Activated T-helper 2 cell treated with anti-CD3 and anti-CD28 coated beads, Interferon-gamma antibody, Interleukin-2, Interleukin-4, amounts not matched to agents 10 μg/mL and 5 μg/mL and 100 μg/mL, durations not matched to agents 14 hours and 24 hours and 36 hours (primary cell): ENCODE measurements at places on chromosomes 11 and 22.

DNA sequence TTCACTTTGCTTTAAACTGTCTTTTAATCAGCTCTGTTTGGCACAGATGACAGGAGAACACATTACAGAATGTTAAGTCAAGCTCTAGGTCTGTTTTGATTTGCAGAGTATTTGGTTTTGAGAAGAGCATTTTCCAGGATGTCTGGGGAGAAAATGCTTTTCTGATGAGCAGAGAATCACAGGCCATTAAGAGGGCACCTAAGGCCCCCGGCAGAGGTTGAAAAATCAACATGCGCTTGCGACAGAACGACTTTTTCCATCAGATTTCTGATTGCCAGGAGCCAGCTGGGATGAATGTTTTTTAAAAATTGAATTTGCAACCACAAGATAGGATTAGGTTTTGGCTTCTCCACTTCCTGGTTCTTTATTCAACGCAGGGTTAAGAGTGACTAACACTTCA lies 304.5 kb downstream of the JRKL start:
- DNase-seq: no peak

DNA sequence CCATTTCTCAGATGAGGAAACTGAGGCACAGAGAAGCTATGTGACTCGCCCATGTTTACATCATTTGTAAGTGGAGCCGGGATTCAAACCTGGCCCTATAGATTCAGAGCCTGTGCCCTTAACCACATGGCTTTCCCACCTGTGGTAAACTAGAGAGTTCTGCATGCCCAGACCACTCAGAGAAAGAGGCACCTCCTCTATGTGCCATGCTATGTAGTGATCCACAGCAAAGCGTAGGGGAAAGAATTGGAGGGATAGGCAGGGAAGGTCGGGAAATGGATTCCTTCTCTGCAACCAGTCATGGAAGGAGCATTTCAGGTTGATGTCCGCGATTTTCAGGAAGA lies 15.4 kb upstream of the POU2AF2 start:
- no peak for DNase-seq

DNA sequence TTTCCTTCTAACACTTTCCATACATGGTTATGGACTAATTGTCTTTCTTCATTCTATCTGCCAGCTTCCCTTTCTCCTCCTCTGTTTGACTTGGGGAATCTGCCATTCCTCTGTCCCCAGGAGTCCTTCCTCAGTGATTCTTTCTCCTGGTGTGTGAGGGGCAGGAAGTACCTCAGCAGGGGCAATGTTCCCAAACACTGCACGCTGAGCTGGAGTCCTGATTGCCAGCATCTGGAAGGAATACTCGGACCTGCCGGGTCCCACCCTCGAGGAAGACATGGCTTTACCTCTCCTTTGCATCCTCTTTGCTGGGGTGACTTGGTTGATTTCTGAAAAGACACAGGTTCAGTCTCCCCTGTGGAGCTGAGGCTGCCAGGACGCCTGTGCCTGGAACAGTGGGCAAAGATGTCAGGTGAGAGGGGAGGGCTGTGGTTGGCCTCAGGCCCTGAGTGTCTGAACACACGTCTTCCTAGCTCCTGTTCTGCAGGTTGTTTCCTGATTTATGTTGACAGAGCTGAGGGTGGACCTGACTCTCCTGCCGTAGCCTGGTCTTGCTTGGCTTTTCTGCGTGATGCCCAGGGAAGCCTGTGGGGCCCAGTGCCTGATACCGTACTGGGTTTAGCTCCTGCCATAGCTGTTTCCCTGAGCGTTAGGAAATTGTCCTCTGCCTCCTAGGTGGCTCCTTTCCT lies 4.3 kb downstream of the COX8A start:
- no peak for DNase-seq

DNA sequence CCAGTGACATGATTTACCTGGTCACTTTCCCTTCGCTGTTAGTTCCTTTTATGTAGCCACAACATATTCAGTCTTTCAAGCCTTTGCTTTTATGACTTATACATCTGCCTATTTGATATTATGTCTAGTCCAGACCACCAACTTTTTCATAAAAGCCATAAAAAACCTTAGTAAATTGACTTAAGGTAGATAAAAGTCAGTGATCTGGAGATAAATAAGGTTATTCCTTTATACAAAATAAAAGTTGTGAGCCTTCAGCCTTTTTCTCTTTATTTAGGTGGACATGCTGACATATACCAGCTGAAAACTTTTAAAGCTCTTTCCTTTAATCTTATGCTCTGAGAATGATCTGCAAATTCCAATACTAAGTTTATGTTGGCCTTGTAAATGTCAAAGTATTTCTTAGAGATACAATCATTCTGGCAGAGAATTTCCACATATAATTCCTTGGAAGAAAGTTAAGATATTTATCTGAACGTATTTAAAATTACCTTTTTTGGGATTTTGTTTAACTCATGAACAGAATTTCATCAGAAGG lies 690.4 kb upstream of the CHORDC1 start:
- DNase-seq: no peak

DNA sequence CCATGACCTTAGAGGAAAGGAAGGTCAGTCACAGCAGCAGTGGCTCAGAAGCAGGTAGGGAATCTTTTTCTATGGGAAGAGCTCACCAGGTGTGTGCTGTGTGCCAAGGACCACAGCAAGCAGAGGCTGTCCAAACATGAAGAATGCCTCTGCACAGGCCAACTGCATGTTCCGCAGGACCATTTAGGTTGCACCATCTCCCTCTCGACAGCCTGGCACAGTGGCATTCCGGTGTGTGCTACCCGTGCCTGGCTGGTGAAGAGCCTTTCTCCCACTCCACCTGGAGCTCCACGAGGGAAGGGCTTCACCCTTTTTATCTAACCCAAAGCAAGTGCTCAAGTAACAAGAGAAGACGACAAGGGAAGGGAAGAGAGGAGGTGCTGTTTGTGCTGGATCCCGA lies 76.5 kb downstream of the PACSIN2 start:
- no peak for DNase-seq

DNA sequence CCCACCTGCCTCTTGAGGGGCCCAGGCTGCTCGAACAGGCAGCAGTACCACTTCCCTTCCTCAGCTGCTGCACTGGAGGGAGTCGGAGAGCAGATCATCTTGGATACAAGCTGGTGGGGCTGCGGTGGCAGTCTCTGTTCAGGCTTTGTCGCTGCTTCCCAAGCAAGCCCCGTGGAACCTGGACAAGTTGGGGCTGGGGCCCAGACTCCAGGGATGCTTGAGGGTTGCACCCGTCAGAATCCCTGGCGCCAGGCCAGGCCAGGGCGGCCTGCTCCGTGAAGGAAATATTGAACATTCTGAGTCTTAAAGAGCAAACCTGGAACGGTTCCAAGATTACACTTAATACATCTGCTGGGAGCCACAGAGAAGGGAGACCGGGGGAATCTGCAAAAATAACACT lies 310.1 kb upstream of the SORL1-AS1 start:
- DNase-seq: no peak

DNA sequence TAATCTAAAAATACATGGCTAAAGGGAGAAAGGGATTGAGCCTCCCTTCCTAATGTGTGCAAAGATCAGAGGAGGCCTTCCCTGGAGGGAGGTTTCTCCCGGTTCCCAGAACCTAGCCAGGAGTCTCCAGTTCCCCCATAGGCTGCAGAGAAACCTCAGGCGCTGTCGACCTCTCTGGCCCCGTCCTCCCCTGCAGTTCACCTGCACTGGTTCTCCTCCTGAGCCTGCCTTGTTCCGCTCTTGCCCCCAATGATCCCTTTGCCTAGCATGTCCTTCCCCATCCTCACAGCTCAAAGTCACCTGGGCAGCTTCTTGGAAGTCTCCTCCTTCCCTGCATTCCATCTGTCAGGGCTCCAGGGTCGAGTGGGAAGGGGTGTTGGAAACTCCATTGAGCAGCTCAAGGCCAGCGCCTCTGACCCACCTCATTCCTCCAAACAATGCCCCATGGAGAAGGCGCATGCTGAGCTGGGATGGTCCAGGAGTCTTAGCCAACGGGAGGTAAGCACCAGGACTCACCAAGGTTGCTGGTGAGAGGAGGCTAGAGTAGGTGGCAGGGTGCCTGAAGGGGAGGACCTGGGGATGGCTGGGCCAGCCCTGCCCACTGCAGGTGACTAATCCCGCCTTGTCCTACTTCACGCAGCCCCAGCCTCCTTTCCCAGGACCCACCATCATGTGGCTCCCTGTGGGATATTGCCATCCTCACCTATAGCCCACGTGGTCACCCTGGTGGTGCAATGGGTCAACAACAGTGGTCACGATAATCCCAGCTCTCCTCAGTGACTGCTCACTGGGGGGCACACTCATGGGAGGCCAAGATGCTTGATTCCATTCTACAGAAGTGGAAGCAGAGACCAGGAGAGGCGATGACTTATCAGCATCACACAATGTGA lies 15.4 kb downstream of the RSPH14 start:
- DNase-seq: no peak
